Activated naive CD4-positive, alpha-beta T cell treated with Interleukin-2 at 50 U/mL for 16 hours (primary cell): ENCODE measurements at places on chromosomes 3 and 15.

- DNase-seq: peak; percentile 48
Observed at GRCh38 chr3:141412087-141412935, 44.0 kb downstream of the ZBTB38 start.

DNA sequence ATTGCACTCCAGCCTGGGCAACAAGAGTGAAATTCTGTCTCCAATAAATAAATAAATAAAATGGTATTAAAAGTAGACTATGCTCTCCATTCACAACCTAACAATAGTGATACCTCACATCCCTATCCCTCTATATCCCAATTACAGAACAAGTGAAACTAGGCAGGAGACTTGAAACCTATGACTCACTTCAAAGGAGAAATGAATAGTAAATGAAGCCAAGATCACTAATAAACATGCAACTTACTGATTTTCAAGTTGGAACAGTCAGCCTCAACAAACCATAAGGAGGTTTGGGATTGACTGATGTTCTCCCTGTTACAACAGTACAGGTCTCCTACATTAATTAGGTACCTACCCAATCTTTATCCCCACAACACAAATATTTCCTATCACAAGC lies 103.4 kb downstream of the GSK3B start:
- DNase-seq: no peak

- no peak for DNase-seq
Observed at GRCh38 chr3:14587740-14588360, 47.7 kb upstream of the GRIP2 start.

GRCh38 chr3:72190050-72190449 lies 405.1 kb upstream of the PROK2 start:
- no peak for DNase-seq

DNA sequence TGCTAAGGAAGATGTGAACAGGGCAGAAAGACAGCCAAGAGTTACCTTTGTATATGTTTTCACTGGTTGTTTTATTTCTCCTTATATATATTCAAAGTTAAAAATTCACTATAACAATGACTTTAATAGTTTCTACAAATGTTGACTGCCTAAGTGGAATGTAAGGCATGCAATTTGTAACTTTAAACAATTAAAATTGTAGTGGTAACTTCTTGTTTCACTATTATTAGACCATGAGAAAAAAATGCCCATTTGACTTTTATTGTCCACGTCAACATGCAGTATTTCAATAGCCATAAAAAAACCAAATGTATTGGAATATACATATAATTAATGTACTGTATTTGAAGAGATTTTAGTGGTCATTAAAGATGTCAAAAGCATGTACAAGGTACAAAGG lies 340.7 kb upstream of the CBLB start:
- no peak for DNase-seq

DNA sequence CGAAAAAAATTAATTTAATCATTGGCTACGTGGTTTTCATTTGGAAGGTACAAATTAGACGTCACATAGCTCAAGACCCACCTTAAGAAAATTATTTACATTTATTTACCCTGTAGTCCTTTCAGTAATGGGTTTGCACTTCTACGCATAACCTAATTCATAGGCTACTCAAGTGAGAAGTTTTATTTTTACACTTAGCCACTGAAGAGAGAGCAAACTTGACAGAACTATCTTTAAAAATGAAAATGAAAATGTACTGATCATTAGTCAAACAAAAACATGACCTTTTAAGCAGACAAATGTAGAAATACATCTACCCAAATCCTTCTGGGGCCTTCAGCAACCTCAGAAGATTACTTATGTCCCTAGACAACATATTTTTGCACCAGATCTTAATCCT lies 269.4 kb upstream of the TTC14 start:
- DNase-seq: no peak

- DNase-seq: peak; percentile 43
Observed at GRCh38 chr15:25783607-25784540, 79.3 kb downstream of the ATP10A start.

- no peak for DNase-seq
Observed at GRCh38 chr3:8962226-8962861, 928 bp downstream of the RAD18 start.

- no peak for DNase-seq
Observed at GRCh38 chr3:141419946-141420345, 51.6 kb downstream of the ZBTB38 start.

- DNase-seq: no peak
Observed at GRCh38 chr3:154571553-154572226, 141.7 kb upstream of the GPR149 start.

DNA sequence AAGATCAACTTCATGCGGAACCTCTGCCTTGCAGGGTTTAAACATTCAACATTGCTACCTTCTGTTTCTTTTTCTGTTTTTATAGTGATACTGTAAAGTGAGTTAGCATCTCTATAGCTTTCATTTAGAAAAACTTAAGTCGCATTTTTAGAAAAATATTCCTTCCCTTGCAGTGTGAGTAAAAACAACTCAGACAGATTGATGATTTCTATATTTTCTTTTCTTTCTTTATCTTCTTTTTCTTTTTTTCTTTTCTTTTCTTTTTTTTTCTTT lies 2.8 kb upstream of the MEIS2 start:
- no peak for DNase-seq

- DNase-seq: no peak
Observed at GRCh38 chr3:82020282-82020681, 258.8 kb upstream of the GBE1 start.

- DNase-seq: no peak
Observed at GRCh38 chr3:7166460-7166859, 305.5 kb downstream of the GRM7 start.

GRCh38 chr3:30951826-30952225 lies 57.4 kb upstream of the GADL1 start:
- DNase-seq: no peak

DNA sequence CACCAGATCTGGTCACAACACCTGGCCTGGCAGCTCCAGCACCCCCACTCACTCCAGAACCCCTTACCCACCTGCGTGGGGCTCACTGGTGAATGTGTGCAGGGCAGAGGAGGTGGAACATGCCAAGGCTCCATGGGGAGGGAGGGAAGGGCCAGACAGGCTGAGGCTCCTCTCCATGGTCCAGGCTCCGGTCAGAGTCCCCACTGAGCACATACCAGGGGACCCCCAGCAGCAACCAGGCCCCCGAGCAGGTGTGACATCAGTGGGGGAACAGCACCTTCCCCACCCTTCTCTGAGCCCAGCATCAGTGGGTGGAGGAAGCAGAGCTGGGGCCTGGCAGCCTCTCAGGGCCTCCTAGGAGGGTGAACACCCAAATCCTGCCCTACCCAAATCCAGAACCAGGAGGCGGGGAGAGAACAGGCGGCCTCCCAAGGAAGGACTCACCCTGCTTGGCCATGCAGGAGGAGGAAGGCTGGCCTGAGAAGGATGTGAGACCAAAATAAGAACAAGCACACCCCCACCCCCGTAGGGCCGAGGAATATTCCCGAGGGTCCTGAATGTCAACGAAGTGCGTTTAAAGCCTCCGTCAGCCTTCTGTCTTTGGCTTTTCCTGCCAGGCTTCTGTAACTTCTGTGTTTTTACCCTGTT lies 1.1 kb upstream of the GP9 start:
- DNase-seq: no peak
